ENCODE measurements at places on chromosomes 3 and 15.

- no peak for DNase-seq
Measured at GRCh38 chr3:43676441-43676840, 14.3 kb upstream of the ABHD5 start.

- DNase-seq: no peak
Measured at GRCh38 chr3:88912294-88912877, 195.0 kb upstream of the EPHA3 start.

GRCh38 chr3:133754455-133754854 is 8.3 kb downstream of the TF start:
- DNase-seq: no peak

DNA sequence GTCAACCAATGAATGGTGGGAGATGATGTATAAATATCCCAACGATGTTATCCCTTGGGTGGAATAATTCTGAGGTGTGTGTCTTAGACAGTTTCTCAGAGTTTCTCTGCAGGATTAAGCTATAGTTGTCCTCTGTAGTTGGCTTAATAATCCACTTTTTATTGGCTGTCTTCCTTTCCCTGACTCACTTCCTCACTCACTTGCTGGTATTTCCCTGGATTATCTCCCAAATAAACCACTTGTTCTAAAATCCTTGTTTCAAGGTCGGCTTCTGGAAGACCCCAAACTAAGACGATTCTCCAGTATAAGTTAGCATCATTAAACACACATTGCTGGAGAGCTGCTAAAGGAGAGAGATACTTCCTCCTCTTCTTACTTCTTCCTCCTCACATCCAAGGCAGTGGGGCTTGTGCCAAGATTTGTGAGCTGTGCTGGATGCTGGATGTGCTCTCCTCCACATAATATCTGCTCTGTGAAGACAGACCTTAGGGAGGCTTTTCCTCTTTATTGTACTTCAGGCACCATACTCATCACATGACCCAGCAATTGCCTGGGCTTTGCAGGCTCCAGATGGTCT is 22.5 kb upstream of the ROPN1 start:
- DNase-seq: no peak

GRCh38 chr3:156378871-156379270 is 176.0 kb downstream of the SSR3 start:
- DNase-seq: no peak

GRCh38 chr3:18389108-18389733 is 35.9 kb downstream of the SATB1 start:
- DNase-seq: no peak

DNA sequence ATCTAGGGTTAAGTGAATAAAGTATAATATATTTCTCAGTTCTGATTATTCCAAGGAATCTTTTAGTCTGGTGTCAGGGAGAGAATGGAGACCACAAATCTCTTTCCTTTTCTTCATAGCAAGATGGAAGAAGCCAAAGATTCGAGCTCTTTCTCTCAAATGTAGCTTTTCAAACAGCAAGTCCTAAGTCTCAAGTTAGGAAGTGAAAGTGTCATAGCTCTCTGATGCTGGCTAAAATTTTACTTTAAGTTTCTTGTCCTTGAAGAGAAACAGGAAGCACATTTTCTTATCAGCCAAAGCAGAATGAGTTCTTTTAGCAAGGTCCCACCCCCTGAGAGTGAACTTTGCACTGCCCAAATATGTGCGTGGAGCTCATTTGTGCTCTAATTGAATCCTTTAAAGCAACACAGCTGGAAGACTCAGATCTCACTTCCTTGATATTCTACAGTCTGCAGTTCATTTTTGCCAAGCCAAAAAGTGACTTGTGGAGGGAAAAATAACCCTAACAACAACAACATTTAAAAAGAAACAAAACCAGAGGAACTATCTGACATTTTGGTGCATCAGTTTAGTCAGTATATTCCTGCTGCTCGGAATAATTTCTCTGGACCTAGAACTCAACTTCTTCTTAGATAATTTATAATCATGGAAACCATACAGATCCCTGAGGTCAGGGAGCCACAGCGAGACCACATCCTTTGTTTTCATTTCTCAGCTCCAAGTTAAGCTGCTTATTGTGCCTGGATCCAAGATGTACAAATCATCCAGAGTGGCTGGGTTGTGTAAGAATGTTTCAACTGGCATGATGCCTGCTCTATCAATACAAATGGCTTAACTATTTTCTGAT is 238.7 kb upstream of the P2RY1 start:
- DNase-seq: no peak

DNA sequence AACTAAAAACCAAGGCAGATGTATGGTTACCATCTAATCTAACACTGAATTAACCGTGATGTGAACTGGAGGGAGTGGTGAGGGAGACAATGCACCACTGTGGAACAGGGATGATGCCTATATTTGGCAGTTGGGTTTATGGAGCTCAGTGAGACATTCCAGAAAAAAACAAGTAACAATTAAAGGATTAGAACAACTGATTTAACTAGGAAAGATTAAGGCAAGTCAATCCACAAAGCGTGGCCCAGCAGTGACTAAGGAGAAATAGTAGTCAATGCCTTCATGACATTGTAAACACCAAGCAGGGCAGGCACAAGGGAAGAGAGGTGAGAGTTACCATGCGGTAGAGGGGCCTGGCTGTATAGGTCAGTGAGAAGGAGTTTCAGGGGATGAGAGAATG is 38.1 kb downstream of the CHAC1 start:
- no peak for DNase-seq

GRCh38 chr3:16808393-16809107 is 76.2 kb upstream of the PLCL2 start:
- no peak for DNase-seq

- DNase-seq: no peak
Measured at GRCh38 chr3:179069762-179070390, 1.7 kb downstream of the ZMAT3 start.

DNA sequence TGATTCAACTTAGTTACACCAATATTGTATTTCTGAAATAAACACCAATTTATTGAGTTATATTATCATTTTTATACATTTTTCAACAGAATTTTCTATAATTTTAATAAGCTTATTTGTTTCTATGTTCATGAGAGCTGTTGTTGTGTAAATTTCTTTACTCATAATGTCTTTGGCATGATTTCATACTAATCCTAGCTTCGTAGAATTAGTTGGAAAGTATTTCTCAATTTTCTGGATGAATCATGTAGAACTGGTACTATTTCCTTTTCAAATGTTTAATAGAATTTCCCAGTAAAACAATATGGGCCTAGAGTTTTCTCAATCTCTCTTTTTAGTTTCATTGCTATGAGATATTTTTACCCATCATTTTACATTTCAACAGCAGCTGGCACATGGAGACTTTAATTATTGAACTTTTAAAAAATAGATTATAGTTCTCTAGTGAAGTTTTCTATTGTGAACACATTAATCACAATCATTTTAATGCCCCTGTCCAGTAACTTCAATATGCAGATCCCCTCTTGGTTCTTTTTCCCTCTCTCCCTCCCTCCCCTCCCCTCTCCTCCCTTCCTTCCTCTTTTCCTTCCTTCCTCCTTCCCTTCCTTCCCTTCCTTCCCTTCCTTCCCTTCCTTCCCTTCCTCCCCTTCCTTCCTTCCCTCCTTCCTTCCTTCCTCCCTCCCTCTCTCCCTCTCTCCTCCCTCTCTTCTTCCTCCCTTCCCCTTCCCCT is 1357.1 kb downstream of the ZPLD1 start:
- no peak for DNase-seq

GRCh38 chr15:90685591-90686434 is 31.3 kb upstream of the BLM start:
- DNase-seq: no peak

DNA sequence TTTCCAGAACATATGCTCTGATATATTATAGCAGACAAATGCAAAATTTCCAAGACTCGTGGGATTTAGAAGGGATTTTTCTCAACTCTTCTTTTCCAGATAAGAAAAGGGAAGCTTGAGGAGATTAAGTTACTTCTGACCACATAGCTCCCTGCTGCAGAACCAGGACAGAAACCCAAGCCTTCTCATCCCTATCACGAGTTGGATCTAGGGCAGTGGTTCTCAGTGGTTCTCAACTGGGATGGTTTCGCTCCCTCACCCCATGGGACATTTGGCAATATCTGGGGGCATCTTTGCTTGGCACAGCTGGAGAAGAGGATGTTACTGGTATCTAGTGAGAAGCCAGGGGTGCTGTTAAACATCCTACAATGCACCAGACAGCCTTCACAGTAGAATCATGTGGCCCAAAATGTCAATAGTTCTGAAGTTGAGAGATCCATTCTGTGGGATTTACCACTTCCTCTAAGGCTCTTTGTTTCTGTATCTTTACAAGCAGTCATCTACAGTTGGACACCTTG is 64.2 kb downstream of the LIPC start:
- DNase-seq: no peak

DNA sequence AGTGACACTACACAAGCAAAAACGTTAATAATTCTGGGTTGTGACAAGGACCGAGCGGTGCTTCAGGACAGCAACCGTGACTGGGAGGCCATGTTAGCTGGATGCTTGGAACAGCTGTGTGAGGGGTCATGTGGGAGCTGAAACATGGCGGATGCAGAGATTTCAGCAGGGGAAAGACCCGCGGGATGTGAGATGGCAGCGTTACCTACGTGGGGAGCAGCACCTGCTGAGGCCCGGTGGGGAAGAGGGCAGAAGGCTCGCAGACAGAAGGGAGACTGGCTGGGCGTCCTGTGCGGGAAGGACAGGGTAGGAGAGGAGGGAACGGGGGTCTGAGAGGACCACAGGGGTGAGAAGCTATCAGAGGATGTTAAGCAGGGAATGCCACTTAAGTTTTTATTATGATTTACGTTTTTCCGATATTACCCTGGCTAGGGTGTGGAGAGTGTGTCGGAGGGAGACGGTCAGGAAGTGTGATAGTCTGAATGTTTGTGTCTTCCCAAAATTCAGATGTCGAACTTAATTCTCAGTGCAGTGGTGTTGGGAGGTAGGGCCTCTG is 228.8 kb upstream of the LYSMD4 start:
- DNase-seq: peak; percentile 53

DNA sequence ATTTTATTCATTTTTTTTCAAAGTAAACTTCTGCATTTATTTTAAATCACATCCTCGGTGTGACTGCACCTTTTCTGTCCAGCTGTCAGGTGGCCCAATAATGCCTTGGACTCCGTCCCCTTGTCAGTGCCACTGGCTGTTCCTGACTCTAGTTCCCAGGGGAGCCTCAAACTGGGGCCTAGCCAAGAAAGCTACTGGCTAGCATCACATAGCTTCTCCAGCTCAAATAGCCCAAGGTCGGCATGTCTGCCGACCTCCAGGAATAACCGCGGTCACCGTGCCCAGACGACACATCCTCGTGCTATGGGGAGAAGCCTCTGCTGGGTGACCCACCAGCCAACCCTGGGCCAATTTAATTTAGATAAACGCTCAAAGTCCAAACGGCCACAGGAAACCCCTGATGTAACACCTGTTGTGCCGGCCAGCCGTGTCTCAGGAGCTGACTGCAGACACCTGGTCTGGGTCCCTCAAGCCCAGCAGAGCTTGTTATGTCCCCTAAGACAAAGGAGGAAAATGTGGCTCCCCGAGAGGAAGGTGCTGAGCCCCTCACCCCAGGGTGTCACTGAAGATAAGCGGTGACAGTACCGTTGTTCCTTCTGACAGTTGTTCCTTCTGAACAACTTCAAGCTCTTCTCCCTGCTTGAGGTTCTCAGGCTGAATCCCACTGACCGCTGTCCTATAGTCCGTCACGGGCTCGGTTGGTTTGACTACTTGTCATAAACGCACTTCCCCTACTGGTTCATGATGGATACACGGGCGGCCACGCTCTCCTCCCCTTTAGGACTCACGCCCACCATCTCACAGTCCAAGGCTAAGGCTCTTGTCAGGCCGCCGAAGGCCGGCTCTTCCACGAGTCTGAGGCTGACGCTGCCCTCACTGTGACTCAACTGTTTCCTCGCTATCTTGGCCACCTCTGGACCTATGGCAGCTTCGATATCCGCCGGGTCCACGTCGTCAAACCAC is 126.2 kb downstream of the KLF13 start:
- peak; percentile 76 for DNase-seq

DNA sequence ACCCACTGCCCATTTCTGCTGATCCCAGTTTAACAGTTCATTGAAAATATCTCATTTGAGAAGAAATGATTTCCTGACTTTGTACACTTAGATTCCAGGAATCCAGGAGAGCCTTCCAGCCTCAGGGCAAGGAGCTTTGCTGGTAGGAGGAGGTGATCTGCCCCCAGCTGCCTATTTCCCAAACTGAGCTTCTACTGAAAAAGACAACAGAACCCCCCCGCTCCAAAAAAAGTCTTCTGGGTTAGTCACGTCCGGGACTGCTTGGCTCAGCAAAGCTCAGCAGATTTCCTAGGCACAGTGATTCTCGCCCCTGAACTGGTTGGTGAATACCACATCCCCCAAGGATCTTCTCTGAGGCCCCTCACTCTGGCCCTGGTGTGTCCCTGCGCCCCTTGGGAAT is 13.1 kb downstream of the SLC6A6 start:
- no peak for DNase-seq

DNA sequence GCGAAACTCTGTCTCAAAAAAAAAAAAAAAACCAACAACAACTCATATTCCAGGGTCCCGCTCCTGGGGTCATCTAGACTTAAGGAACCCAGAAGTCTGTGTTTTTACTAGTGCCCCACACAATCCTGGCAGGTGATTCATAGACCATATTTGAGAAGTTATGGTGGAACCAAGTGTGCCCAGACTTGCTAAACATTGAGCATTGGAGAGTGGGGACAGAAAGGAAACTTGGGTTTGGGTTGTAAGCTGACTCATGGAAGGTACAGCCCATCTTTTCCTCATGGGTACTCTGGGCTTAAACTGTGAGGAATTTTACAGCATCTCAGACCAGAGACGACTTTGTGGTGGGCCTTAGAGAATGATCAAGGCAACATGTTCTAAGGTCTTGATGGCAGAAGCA is 18.3 kb upstream of the IGF2BP2 start:
- DNase-seq: no peak

DNA sequence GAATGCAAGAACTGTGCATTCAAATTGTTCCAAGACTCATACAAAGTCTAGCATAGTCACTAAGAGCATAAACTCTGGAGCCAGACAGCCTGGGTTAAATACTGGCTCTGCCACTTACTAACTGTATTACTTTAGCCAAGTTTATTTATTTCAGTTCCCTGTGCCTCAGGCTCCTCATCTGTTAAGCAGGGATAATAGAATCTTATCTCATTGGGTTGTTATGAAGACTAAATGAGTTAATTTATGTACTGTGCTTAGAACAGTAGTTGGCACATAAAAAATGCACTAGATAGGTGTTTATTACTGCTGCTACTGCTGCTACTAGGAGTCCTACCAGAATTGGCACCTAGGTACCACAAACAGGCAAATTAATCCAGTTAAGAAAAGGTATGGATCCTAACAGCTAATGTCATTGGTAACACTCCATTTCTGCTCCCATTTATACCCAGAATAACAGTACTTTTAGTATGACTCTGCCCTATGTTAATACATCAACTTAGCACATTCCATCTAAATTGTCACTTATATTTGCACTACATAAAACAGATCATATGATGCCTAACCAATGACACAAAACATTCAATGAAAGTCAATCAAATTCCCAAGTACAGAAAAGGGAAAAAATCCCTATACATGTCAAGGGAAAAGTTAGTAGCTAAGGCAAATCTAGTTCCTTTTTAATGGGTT is 45.7 kb downstream of the GSK3B start:
- no peak for DNase-seq

- no peak for DNase-seq
Measured at GRCh38 chr3:150703299-150703755, 393 bp downstream of the ERICH6 start.
